Tibial nerve (tissue), 4 donors: ENCODE measurements at places on chromosomes 7 and 10. TPM values are rescaled to one million over a fixed set of nuclear protein-coding genes. Genes with fewer than 3 reads are reported as not detected.

- peak; percentile 24 for DNase-seq
These were observed 25.2 kb upstream of the ITPRID1 start for GRCh38 chr7:31488562-31489203.

- DNase-seq: no peak
These were observed 463.6 kb downstream of the ZWINT start for GRCh38 chr10:55897490-55897921.

SPAG6 gene
- total RNA-seq: not detected

ASIC3 gene
- total RNA-seq: 2.5 TPM
